Neural progenitor cell (in vitro differentiated cells): ENCODE measurements at places on chromosomes 3 and 15. TPM values are rescaled to one million over a fixed set of nuclear protein-coding genes. Genes with fewer than 3 reads are reported as not detected.

GRCh38 chr3:182149594-182149993 is 437.9 kb downstream of the SOX2 start:
- H3K4me1 ChIP-seq, result no peaks in the 10 kb centered on the region
- H3K27ac ChIP-seq, result no peak overlapping the region
- no peaks in the 10 kb centered on the region for H3K36me3 ChIP-seq
- no peaks in the 10 kb centered on the region for H3K27me3 ChIP-seq
- H3K4me3 ChIP-seq, result no peak overlapping the region

GRCh38 chr3:51968170-51968775 is 1.0 kb upstream of the PCBP4 start:
- H3K4me3 ChIP-seq, result peak overlapping the region; percentile 81
- peaks cover 52% of the 10 kb centered on the region for H3K4me1 ChIP-seq
- peak overlapping the region; percentile 95 for H3K27ac ChIP-seq
- peaks cover 7% of the 10 kb centered on the region for H3K27me3 ChIP-seq
- DNase-seq, result peak; percentile 93
- no peaks in the 10 kb centered on the region for H3K36me3 ChIP-seq

GRCh38 chr3:126124148-126124868 is 40.4 kb upstream of the SLC41A3 start:
- H3K4me1 ChIP-seq, result peaks cover 14% of the 10 kb centered on the region
- H3K27ac ChIP-seq, result no peak overlapping the region
- H3K4me3 ChIP-seq, result no peak overlapping the region
- DNase-seq, result peak; percentile 33
- no peaks in the 10 kb centered on the region for H3K36me3 ChIP-seq
- H3K27me3 ChIP-seq, result no peaks in the 10 kb centered on the region

DNA sequence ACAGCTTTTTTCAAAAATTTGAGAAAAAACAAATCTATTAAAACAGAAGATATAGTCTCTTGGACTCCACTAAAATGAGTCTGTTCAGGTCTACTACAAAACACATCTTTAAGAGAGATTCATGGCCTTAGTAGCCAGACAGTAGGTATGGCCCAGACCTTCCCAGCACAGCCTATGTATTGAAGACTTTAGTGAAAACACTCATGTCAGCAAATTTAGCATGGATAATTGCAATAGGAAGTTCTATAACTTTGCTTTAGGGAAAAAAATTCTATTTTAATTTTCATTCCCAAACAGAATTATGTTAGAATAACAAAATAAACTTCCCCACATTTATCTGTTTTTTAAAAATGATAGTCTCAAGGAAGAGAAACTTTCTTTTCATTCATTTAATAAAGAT is 976.6 kb downstream of the FHIT start:
- no peak for DNase-seq
- peaks cover 11% of the 10 kb centered on the region for H3K4me1 ChIP-seq
- H3K27ac ChIP-seq, result no peak overlapping the region
- no peak overlapping the region for H3K4me3 ChIP-seq
- H3K36me3 ChIP-seq, result no peaks in the 10 kb centered on the region

- no peaks in the 10 kb centered on the region for H3K27me3 ChIP-seq
- no peaks in the 10 kb centered on the region for H3K36me3 ChIP-seq
- H3K4me3 ChIP-seq, result no peak overlapping the region
- no peak for DNase-seq
- no peak overlapping the region for H3K27ac ChIP-seq
These were observed 1.3 kb upstream of the KLHL40 start for GRCh38 chr3:42683875-42684598.

- peak; percentile 77 for DNase-seq
- no peaks in the 10 kb centered on the region for H3K36me3 ChIP-seq
- peaks cover 46% of the 10 kb centered on the region for H3K27me3 ChIP-seq
- peak overlapping the region; percentile 71 for H3K4me3 ChIP-seq
- peaks cover 28% of the 10 kb centered on the region for H3K4me1 ChIP-seq
These were observed 351 bp downstream of the INSYN1 start for GRCh38 chr15:73752806-73753193.

DNA sequence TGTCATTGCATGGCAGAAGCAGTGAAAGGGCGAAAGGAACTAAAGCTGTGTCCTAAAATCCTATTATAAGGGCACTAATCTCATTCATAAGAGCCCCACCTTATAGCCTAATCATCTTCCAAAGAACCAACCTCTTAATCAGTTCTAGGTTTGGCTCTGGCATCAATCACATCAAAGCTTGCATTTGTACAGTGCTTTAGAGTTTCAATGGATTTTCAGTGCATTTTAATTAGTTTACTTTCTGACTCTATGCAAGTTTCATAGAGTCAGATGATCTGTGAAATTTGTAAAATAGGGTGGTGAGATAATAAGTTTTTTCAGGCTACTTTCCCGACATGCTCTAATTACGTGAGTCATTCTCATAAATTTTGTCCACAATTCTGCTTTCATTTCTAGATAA is 341.1 kb downstream of the DIPK2A start:
- no peak overlapping the region for H3K4me3 ChIP-seq
- H3K27ac ChIP-seq, result no peak overlapping the region
- H3K4me1 ChIP-seq, result no peaks in the 10 kb centered on the region
- H3K27me3 ChIP-seq, result no peaks in the 10 kb centered on the region

GRCh38 chr3:153903430-153903829 is 217.8 kb upstream of the ARHGEF26 start:
- no peak overlapping the region for H3K27ac ChIP-seq
- no peaks in the 10 kb centered on the region for H3K4me1 ChIP-seq
- DNase-seq, result peak; percentile 8
- H3K36me3 ChIP-seq, result no peaks in the 10 kb centered on the region
- no peaks in the 10 kb centered on the region for H3K27me3 ChIP-seq

GRCh38 chr15:87849181-87849580 is 407.4 kb downstream of the NTRK3 start:
- no peaks in the 10 kb centered on the region for H3K36me3 ChIP-seq
- no peak overlapping the region for H3K4me3 ChIP-seq
- no peaks in the 10 kb centered on the region for H3K27me3 ChIP-seq
- no peak overlapping the region for H3K27ac ChIP-seq
- no peaks in the 10 kb centered on the region for H3K4me1 ChIP-seq

DNA sequence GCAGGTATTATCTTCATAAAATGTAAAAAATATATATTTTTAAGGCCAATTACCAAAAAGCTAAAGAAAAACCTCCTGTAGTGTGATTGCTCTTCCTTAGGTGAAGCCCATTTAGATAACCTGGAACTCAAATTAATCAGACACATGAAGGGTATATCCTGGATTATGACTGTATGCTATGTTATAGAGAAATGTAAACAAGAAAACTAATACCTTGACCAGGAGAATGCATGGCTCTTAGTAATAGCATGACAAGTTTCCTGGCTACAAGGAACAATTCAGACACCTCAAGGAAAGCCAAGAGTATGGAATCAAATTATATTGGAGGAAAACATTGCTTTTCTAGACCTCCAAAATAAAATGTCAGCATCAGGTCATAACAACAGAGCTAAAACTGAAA is 14.0 kb upstream of the CFAP161 start:
- H3K4me3 ChIP-seq, result no peak overlapping the region
- peaks cover 36% of the 10 kb centered on the region for H3K27me3 ChIP-seq
- H3K4me1 ChIP-seq, result no peaks in the 10 kb centered on the region
- H3K36me3 ChIP-seq, result no peaks in the 10 kb centered on the region

DNA sequence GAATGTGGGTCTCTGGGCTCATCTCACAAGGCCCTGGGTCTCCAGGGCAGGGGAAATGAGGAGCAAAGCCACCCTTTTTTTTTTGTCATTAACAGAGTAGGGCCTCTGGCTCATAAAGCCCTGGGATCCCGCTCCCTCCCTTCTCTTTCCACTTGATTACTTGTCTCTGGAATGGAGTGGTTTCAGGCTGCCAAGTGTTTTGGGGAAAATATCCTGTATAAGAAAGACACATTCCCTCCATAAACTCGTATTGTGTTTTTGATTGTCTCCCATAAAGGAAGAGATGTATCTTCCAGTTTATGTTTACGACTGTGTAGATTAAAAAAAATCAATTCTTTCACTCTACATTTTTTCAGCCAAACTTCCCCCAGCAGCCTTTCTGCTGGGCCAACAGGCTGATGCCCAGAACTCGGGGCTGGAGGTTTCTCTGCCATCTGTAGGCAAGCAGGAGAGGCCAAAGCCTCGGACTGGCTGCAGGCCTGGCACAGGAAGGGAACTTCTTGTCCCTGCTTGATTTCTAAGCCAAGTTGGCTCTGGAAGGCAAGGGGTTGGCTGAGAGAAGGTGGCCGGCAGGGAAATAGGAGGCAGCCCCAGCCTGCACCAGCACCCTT is 49.4 kb upstream of the INSYN1 start:
- peaks cover 17% of the 10 kb centered on the region for H3K4me1 ChIP-seq
- H3K27ac ChIP-seq, result no peak overlapping the region
- H3K4me3 ChIP-seq, result no peak overlapping the region

DNA sequence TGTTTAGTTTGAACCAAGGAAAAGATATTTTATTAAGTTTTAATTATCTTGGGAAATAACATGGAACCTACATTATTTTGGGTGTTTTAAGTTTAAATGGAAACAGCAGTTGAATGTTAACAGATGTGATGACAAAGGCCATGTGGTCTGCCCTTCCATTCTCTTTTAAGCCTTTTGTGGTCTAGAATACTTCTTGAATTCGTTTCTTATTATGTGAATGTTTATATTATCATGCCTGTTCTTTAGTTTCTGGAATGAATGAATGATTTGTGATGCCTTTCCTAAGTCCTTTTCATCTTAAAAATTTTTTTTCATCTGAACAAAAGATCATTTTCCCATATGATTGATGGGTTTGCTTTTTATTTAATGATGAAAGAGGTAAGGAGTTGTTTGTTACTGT is 44.6 kb downstream of the SNRK start:
- DNase-seq, result no peak
- H3K27me3 ChIP-seq, result no peaks in the 10 kb centered on the region
- no peaks in the 10 kb centered on the region for H3K4me1 ChIP-seq
- H3K36me3 ChIP-seq, result peaks cover 11% of the 10 kb centered on the region

DNA sequence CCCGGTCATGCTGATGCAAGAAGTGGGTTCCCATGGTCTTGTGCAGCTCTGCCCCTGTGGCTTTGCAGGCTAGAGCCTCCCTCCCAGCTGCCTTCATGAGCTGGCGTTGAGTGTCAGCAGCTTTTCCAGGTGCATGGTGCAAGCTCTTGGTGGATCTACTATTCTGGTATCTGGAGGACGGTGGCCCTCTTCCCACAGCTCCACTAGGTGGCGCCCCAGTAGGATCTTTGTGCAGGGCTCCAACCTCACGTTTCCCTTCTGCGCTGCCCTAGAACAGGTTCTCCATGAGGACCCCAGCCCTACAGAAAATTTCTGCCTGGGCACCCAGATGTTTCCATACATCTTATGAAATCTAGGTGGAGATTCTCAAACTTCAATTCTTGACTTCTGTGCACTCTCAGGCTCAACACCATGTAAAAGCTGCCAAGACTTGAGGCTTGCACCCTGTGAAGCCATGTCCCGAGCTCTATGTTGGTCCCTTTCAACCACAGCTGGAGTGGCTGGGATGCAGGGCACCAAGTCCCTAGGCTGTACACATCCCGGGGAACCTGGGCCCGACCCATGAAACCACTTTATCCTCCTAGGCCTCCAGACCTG is 238.4 kb upstream of the MDFIC2 start:
- H3K27me3 ChIP-seq, result no peaks in the 10 kb centered on the region
- DNase-seq, result peak; percentile 60
- H3K36me3 ChIP-seq, result no peaks in the 10 kb centered on the region
- H3K4me3 ChIP-seq, result no peak overlapping the region

- H3K27ac ChIP-seq, result no peak overlapping the region
- no peaks in the 10 kb centered on the region for H3K36me3 ChIP-seq
These were observed 129.3 kb upstream of the TPM1 start for GRCh38 chr15:62913246-62913645.

- no peaks in the 10 kb centered on the region for H3K36me3 ChIP-seq
- no peaks in the 10 kb centered on the region for H3K4me1 ChIP-seq
- DNase-seq, result peak; percentile 3
- no peak overlapping the region for H3K27ac ChIP-seq
- no peaks in the 10 kb centered on the region for H3K27me3 ChIP-seq
- H3K4me3 ChIP-seq, result no peak overlapping the region
These were observed 432.2 kb upstream of the LMCD1 start for GRCh38 chr3:8069471-8069870.

DNA sequence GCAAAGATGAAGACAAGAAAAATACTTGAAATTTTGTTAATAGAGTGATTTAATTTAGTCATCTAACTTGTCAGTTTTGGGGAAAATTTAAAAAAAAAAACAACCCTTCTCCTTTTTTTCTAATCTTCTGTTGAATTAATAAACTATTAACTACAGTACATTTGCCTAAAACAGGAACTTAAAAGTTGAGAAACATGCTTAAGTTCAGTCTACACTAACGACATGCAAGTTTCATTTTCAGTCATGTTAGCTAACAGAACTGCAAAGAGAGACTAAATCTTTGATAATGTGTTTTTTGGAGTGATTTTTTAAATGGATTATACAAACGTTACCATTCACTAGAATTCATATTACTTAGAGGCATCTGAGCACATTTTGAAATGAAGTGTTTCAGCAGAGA is 71.9 kb upstream of the MBNL1 start:
- no peak for DNase-seq
- no peak overlapping the region for H3K27ac ChIP-seq
- no peaks in the 10 kb centered on the region for H3K27me3 ChIP-seq

DNA sequence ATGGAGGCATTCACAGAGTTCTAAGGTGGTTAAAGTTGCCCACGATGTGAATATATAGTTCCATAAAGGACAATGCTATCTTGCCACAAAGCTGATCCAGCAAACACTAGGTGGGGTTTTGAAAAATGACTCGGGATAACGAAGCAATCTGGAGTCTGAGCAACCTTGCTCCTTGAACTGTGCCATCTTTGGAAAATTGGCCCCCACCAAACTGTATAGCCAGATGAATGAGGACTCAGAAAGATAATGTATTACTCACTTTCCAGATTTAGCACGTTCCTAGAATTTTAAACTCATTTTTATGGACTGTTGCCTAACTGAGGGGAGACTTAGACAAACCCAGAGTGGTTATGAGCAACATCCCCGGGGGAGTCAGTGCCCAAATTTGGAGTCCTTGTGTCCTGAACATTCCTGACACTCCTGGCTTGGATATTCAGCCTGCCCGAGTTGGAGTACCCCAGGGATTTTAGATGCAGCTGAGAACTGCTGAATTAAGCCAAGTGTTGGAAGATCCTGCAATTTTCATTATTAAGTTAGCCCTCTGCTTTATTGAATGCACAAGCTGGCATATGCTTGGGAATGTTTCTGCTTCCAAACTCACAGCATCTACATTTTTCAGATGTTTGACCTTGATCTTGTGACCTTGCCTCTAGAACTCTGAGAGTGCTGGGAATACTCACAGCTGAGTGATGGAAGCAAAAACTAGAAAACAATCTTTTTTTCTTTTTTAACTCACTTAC is 8.8 kb upstream of the MAGI1 start:
- no peak for DNase-seq
- no peaks in the 10 kb centered on the region for H3K36me3 ChIP-seq
- H3K4me3 ChIP-seq, result no peak overlapping the region

- DNase-seq, result no peak
- no peaks in the 10 kb centered on the region for H3K36me3 ChIP-seq
- H3K27me3 ChIP-seq, result no peaks in the 10 kb centered on the region
- H3K27ac ChIP-seq, result no peak overlapping the region
- no peak overlapping the region for H3K4me3 ChIP-seq
These were observed 11.7 kb upstream of the LYZL4 start for GRCh38 chr3:42421818-42422796.

TAGLN3 gene
- 46.6 and 51.2 TPM in 2 replicates for total RNA-seq

EFCC1 gene
- 1.1 and 1.5 TPM in 2 replicates for total RNA-seq

VWA5B2 gene
- not detected in 2 replicates for total RNA-seq

CP gene
- total RNA-seq, result 0.90 TPM in 1 of 2 replicates, not detected in the other

CHSY1 gene
- total RNA-seq, result 23.3 TPM in 2 replicates

GABRB3 gene
- total RNA-seq, result 8.8 and 11.1 TPM in 2 replicates

GOLIM4 gene
- 22.9 and 23.0 TPM in 2 replicates for total RNA-seq

SERPINI2 gene
- total RNA-seq, result not detected in 2 replicates

SLC9C1 gene
- total RNA-seq, result 0.31 and 1.3 TPM in 2 replicates

CYFIP1 gene
- 94.6 and 112 TPM in 2 replicates for total RNA-seq
